ENCODE measurements at places on chromosomes 1 and 21.
A peak's percentile ranks its signal among the peaks of the same experiment; 100 is the strongest.

- DNase-seq: no peak
These were observed 35.3 kb upstream of the NGF start for GRCh38 chr1:115373305-115373704.

GRCh38 chr1:29849038-29849750 lies 612.9 kb downstream of the PTPRU start:
- peak; percentile 7 for DNase-seq

DNA sequence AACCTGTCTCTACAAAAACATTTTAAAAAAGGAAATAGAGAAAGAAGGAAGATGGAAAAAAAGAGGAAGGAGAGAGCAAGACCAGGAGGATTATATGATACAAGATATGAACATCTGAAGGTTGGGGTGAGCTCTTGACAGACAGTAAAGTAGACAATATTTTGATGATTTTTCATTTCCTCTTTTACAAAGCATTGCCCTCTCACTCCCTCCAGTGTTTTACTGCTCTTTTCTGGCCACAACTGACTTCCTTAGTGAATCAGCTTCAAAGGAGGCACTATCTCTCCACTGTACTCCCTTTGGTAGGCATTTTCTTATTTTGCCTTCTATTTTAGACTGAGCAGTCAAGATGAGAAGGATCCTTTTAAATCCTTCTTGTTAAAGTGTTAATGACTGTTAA lies 296.7 kb downstream of the KCTD3 start:
- DNase-seq: no peak

DNA sequence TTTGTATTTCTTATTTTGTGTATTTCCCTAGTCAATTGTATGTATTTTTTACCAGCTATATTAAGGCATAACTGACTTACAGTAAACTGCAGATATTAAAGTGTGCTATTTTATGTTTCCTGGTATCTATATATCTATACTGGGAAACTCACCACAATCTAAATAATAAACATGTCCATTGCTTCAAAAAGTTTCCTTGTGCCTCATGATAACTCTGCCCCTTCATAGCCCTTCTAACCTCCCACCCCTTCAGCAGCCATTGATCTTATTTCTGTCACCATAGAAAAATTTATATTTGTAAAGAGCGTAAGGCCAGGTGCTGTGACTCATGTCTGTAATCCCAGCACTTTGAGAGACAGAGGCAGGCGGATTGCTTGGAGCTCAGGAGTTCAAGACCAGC lies 9.3 kb upstream of the RRP15 start:
- DNase-seq: no peak

- DNase-seq: no peak
These were observed 13.3 kb downstream of the RPS6KA1 start for GRCh38 chr1:26542771-26543451.

DNA sequence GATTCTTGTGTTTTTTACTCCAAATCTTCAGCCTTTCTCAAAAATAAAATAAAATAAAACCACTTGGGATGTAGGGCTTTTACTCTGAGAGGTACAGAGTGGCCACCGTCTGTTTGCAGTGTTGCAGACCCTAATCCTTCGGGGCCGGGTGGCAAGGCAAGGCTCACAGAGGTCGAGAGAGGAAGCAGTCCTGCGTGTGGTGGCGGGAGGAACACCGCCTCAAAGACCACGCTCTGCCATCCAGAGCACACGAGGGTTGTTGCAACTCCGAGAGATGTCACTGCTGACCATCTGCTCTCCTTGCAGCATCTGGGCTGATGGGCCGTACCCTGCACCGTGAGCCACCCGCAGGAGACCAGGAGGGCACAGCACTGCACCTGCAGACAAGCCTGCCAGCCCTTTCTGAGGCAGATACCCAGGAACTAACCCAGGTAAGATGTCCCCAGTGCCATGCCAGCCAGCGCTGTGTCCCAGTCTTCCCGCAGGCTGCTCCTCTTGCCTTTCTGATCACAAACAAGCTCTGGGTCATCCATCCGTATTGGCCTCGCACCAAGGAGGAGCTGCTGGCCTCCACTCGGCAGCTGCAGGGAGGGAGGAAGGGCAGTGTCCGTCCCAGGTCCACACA lies 31.5 kb downstream of the SNAP47 start:
- peak; percentile 41 for DNase-seq

DNA sequence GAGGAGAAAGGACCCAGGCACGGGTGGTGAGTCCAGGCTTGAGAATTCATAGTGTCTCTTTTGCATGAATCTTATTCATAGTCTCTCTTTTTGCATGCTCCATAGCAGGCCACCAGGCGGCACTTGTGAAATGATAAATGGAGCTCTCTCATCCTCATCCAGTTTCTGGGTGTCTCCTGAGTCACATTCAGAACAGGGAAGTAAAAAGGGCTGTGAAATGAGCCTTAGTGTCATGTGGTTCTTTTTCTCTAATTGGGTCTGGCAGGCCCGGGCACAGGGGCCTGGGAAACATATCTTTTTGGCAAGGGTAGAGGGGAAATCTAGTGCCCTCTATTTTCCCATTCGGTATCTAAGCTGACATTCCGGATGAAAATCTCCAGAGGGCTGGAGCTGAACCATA lies 19.1 kb upstream of the NCF2 start:
- DNase-seq: peak; percentile 79

GRCh38 chr1:236259043-236259442 lies 22.7 kb downstream of the ERO1B start:
- DNase-seq: no peak

GRCh38 chr1:163826500-163826899 lies 504.7 kb downstream of the NUF2 start:
- peak; percentile 22 for DNase-seq

DNA sequence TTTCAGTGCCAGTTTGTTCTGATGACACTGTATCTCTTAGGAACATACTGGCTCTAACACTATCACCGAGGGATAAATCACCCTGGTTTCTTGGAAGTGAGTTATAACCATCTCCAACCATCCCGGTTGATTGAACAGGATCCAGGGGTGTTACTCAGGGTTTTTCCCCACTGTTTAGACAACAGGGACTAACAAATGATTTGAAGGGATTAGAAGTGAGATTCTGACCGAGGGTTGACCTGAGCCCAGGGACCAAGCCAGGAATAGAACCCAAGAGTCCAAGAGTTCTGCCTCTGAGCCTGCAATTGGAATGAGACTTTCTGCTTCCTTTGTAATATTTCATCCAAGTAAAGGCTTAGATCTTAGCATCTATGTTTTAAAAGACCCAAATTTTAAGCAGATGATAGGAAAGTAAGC lies 154.0 kb downstream of the DHRS3 start:
- DNase-seq: peak; percentile 97

DNA sequence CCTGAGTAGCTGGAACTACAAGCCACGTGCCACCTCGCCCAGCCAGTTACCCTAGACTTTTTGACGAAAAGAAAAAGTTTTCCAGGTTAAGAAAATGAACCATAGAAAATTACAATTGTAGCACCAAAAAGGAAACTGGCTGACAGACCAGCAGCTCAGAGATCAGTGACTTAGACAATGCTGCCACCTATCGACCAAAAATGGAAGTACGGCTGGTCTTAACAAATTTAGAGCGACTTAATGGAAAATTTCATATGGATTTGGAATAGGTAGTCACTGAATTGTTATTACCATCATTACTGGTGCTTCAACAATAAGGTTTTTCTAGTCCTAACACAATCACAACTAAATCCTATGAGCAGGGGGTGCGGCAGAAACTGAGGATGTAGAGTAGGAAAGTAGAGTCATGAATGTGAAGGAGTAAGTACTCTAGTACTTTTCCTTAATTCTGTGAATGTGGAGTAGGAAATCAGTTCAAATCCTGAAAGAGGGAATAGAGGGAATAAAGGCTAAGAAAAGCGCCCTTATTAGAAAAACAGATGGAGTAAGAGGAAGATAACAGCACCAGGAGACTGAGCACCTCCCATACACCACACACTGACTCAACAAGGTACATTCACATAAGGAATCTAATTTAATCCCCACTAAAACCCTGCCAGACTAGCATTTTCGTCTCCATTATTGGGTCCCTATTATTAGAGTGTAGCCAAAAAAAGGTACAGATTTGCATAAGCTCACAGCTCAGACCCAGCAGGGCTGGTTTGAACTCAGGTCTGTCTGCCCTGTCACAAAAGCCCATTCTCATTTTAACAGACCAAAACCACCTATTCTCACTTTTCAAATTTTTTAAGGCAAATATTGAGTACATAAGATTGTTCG lies 37.9 kb upstream of the MGST3 start:
- peak; percentile 91 for DNase-seq

GRCh38 chr1:12600880-12601633 lies 17.0 kb downstream of the DHRS3 start:
- DNase-seq: no peak

DNA sequence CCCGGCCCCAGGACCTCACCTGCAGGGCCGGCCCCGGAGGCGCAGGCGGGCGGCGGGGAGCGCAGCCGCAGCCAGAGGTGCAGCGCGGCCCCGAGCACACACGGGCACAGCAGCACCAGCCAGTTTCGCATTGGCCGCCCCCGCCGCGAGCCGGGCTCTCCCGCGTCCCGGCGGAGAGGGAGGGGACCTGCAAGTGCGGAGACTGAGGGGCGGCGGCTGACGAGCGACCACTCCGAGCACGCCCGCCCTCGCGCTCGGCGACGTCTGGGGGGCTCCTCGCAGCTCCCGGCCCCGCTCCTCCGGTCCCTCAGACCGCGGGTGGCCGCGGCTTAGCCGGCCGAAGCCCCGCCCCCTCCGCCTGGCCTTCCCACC lies at the start of gene B3GALNT2:
TSS of gene B3GALNT2 (minus strand) at position 331 of the 372 bp plus-strand sequence. CDS start at position 131, 200 bp downstream.
- no peak for DNase-seq
